ENCODE measurements at places on chromosomes 16 and 17. TPM values are rescaled to one million over a fixed set of nuclear protein-coding genes. Genes with fewer than 3 reads are reported as not detected.

DNA sequence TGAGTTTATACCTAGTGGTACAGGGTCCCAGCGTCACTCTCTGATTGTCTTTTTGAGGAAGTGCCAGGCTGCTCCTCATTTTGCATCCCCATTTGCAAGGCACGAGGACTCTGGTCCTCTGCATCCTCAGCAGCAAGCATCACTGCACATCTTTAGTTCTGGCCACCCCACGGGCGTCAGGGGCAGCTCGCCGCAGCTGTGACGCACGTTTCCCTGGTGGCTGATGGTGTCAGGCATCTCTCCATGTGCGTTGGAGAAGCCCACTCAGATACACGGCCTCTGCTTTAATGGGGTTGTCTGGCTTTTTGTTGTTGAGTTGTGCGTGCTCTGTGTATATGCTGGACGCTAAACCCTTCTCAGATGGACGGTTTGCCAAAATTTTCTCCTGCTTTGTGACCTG, 45.2 kb upstream of the ZNF469 start:
- DNase-seq, result no peak

- DNase-seq, result no peak
These were observed 5.4 kb upstream of the CRYBA1 start for GRCh38 chr17:29240968-29241963.

Gene CALB2
- total RNA-seq, result 4.6 TPM

Gene TRIM47
- 31.0 TPM for total RNA-seq

GRCh38 chr16:982145-983043, 824 bp downstream of the SOX8 start:
- no peak for DNase-seq

Gene ATP2C2
- 48.9 TPM for total RNA-seq

DNA sequence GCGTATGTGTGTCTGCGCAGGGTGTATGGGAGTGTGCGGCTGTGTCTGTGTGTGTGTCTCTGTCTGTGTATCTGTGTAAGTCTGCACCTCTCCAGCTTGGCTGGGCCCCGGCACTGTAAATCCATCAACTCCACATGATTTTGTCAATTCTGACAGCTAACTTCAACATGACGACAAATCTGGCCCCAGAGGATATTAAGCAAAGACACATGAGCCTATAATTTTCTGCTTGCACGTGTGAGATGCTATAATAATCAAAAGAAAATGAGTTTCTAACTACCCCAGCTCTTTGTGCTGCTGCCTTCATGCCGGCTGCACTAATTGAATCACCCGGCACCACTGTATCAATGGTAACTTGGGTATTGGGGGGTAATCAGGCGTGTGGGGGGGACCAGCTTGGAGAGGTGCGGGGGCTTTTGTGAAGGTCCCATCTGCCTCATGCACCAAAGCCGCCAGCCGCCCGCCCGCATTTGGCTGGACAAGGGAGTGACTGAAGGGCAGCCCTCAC, 57.6 kb upstream of the LHX1 start:
- no peak for DNase-seq

GRCh38 chr16:52078716-52079655, 468.0 kb downstream of the TOX3 start:
- no peak for DNase-seq

Gene RGS11
- 7.8 TPM for total RNA-seq

- DNase-seq, result no peak
These were observed 59.8 kb downstream of the PIPOX start for GRCh38 chr17:29102741-29103181.

Gene OTOA
- total RNA-seq, result 0.90 TPM

Gene ZNF385C
- total RNA-seq, result 0.78 TPM

DNA sequence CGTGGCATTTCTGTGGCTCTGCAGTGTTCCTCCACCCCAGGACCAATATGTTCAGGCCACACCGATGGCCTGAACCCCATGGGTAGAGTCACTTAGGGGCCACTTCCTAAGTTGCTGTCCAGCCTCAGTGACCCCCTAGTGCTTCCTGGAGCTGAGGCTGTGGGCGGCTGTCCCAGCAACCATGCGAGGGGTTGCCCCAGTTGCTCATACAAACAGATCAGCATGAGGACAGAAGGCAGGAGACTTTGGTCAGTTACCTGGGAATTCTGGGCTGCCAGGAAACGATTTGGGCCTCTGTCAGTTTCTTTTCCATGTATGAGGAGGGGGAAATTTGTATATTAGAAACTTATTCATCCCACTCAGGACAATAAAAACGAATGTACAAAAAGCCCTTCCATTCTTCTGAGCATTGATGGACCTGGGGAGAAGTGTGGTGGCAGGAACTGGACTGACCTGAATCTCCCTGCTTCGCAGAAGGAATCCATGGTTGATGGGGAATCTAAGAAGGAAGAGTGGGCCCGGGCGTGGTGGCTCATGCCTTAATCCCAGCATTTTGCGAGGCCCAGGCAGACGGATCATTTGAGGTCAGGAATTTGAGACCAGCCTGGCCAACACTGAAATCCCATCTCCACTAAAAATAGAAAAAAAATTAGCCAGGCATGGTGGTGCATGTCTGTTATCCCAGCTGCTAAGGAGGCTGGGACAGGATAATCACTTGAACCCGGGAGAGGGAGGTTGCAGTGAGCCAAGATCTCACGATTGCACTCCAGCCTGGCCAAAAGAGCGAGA, 4.9 kb upstream of the IL32 start:
- no peak for DNase-seq

Measured in upper lobe of right lung (tissue), 1 donor.